ENCODE measurements at places on chromosomes 1 and 21.

DNA sequence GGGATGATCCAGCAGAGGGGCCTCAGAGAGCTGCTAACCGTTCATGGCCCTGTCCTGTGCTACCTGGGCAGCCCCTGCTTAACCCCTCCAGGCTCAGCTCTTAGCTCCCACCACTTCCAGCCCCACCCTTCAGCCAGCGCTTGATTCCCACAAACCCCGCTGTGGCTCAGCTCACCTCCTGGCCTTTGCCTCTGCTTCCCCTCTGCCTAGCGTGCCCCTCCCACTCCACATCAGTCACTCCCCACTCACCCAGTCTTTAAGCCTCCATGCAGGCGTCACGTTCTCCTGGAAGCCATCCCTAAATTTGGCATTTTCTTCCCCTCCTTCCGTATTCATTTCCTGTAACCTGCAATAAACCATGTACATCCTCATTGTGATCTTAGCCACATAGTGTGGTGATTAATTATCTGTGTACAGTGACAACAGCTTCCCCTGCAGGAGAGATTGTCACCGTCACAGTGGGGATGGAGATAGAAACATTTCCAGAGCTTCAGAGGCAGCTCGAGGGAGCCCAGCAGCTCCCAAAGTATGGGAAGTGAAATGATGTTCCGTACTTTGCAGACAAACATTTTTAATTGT, 65.5 kb downstream of the EPHB2 start:
- no peak for DNase-seq

DNA sequence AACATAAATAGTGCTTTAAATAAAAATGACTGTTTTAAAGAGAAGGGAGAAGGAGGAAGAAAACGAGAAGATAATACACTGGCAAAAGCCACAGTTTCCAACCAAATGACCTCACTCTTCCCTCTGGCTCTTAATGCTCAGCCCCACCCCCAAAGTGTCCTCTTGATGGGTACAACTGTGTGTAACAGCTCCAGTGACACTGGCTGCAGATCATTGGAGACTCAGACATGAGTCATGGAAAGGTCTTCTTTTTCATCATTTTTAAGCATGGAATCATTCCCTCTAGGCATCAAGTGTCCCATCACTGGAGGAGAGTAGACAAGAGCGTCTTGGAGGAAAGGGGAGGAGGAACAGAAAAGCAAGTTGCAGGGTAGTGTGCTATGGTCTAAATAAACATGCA, 333.0 kb downstream of the PAPPA2 start:
- DNase-seq = no peak

GRCh38 chr21:44816761-44817505, 929 bp downstream of the SUMO3 start:
- no peak for DNase-seq

- no peak for DNase-seq
These were observed 414.6 kb upstream of the PTBP2 start for GRCh38 chr1:96306809-96307560.

GRCh38 chr1:240737766-240738265, 125.9 kb upstream of the GREM2 start:
- no peak for DNase-seq

DNA sequence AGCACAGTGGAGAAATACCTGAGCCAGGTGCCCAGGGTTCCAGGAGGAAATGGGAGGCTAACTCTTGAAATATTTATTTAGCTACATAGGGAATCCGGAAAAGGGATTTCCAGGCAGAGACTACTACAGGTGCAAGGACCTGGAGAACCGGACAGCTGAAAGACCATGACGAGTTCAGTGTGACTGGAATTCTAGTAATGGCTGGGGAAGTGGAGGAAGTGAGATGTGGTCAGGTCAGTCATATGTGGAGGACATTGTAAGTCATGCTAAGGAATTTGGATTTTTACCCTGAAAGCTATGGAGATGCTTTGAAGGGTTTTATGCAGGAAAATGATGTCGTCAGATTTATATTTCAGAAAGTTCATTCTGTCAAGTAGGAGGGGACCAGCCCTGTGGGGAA, 1.8 kb downstream of the CAP1 start:
- DNase-seq = no peak

DNA sequence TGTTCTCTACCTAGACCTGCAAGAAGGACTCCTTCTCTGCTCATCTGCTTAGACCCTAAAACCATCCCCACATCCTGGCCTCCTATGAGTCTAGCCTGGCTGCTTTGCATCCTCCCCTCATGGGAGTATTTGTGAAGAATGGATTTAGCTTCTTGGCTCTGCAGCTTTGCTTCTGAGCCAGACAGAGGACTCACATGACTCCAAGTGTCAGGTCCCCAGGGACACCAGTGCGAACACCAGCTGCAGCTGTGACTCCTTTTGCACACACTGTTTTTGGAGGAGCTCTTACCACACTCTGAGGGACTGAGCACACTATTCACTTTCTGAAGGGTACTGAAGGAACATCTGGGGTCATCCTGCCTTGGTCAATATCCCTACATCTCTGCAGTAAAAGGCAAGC, 131.8 kb upstream of the SGIP1 start:
- DNase-seq = peak; percentile 66

DNA sequence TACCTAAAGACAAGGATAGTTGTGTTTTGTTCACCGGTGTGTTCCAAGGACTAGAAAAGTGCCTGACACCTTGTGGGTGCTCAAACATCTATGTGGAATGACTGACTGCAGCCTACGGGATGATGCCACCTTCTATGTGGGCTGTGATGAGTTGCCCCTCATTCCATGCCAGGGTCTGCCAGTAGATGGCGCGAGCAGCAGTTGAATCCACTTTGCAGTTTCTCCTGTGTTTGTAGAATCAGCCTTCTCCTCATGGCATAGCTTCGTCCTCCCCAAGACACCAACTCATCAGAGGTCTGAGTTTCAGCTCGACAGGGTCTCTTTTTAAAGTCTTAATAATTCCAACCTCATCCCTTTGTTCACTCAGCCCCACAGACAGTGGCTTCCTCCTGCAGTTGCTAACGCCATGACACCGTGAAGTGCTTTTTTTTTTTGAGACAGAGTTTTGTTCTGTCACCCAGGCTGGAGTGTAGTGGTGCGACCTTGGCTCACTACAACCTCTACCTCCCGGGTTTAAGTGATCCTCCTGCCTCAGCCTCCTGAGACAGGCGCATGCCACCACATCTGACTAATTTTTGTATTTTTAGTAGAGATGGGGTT, 133.7 kb downstream of the CAPN8 start:
- DNase-seq = peak; percentile 11

DNA sequence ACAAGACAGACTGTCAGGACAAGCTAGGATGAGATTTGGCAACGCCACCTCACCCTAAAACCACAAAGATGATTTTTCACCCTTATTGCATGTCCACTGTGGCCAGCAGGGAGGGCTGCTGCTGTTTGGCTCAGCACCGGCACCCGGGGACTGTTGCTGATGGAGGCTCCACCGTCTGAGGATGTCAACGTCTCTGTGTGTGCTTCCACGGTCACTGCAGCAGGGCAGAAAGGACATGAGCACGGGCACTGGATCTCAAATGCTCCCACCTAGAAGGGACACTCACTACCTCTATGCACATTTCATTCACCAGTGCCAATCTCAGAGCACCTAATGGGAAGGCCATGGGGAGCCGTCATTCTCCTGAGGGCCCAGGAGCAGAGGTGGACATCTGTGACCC, 599.6 kb downstream of the PTPRU start:
- DNase-seq = no peak

GRCh38 chr1:116345843-116346242, 27.2 kb upstream of the ATP1A1 start:
- DNase-seq = no peak

DNA sequence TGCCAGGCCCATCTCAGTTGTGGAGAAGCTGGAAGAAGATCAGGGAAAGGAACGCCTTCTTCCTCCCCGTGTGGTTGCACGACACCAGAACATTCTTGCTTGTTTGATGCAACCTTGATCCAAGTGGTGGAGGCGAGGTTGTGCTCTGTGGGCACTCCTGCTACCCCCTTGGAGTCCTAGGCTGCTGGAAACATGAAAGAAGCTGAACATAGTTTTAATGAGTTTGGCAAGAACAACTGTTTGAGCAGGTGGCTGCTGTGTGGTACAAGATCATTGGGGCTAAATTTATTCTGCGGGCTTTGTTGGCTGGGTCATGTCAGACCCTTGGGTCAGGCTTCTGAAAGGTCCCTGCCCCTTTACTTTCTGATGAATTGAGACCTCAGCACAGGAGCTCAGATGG, 5.9 kb downstream of the KAZN start:
- no peak for DNase-seq

DNA sequence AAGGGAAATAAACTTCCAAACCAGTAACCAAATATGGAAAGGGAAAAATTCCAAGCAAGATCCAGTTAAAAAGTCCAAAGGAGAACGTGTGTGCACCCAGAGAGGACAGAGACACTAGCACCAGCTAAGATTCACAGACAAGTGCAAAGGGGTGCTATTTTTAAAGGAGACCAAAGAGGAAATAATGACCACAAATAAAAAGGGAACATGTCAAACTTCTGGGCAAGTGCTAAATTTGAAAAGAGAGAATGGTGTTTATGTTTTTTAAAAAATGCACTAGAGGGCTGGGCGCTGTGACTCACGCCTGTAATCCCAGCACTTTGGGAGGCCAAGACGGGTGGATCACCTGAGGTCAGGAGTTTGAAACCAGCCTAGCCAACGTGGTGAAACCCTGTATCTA, 8.6 kb downstream of the JAM2 start:
- DNase-seq = peak; percentile 87

- no peak for DNase-seq
These were observed 227.9 kb downstream of the KCNH1 start for GRCh38 chr1:210905944-210906453.

GRCh38 chr1:98211271-98211845, 290.5 kb upstream of the DPYD start:
- DNase-seq = no peak

- DNase-seq = no peak
These were observed 66.0 kb downstream of the TMEM200B start for GRCh38 chr1:29057700-29058099.

- peak; percentile 91 for DNase-seq
These were observed 28.6 kb upstream of the IFNGR2 start for GRCh38 chr21:33374450-33375096.

DNA sequence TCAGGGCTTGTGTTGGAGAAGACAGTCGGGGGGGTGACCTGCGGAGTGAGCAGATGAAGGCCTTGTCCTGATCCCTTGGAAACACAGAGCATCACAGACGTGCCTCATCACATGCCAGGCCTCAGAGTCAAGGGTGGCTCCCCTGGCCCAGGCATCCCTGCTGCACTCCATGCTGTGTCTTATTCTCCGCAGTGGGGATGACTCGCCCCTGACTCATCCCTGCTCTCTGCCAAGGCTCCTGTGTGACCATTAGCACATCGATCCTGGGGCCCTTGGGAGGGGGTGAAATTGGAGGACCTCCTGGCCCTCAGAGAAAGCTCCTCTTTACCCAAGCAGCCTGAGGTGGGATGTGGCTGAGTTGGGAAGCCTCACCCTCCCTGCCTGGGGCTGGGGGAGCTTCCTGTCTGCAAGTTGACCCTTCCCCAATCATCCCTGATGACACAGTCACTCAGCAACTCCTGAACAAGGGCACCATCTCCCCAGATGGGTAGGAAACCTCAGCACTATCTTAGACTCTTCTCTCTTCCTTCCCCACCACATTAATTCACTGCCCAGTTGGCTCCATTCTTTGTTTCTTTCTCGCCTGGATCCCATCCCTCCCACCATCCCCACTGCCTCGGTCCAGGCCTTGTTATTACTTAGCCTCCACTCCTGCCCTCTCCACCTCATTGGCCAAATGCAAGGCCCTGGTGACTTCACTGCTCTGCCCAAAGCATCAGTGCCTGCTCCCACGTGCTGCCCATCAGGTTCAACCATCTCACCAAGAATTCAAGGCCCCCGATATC, 74.6 kb downstream of the CAMK2N1 start:
- no peak for DNase-seq

DNA sequence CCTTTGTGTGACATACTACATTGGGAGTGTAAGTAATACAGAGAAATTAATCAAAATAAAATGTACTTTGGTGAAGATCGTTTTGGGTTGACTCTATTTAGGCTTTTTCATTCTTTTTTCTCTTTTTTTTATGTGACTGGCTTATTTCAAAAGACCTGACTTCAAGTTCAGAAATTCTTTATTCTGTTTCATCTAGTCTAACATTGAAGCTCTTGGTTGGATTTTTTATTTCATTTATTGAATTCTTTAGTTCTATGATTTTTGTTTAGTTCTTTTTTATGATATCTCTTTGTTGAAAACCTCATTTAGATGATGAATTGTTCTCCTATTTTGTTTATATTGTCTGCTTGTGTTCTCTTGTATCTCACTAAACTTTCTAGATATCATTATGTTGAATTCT, 35.6 kb downstream of the SLC35A3 start:
- DNase-seq = no peak

Measured in MV-4-11 (cell line).